Fibroblast of lung (primary cell): ENCODE measurements at places on chromosomes 5 and 9.
A peak's percentile ranks its signal among the peaks of the same experiment; 100 is the strongest.

DNA sequence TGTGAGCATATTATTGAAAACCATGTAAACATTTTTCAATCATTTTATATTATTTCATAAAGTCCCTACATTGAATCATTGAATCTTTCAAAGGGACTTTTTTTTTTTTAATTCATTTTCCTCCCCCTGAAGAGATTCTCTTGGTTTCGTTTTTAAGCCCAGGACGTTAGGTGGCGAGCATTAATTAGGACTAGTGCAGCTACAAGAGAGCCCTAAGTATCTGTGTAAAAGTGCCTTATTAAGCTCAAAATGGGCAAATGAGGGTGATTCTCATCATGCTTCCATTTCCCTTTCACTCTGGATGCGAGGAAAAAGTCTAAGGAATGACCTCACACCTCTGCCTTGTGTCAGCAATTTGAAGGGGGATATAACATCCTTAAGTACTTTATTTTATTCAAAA lies 517.9 kb upstream of the ITGA1 start:
- no peak for DNase-seq

- peak; percentile 45 for DNase-seq
Observed at GRCh38 chr9:133787754-133788025, 49.5 kb upstream of the SARDH start.

DNA sequence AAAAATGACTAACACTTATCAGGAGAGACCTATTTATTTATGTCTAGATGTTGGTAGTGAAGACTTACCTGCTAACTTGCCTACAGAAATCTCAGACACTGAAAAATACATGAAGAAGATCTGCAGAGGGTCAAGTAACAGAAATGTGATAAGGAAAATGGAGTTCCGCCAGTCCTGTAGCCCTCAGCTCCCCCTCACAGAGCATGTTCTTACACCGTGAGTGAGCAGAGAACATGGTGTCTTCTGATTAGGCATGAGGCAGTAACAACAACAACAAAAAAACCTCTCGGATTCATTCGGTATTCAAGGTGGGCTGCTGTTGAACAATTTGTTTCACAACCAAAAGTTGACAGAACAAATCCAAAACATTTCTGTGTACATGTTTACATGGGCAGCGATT lies 162.0 kb upstream of the SNX2 start:
- no peak for DNase-seq

- no peak for DNase-seq
Observed at GRCh38 chr5:133514456-133514855, 97.9 kb downstream of the FSTL4 start.

DNA sequence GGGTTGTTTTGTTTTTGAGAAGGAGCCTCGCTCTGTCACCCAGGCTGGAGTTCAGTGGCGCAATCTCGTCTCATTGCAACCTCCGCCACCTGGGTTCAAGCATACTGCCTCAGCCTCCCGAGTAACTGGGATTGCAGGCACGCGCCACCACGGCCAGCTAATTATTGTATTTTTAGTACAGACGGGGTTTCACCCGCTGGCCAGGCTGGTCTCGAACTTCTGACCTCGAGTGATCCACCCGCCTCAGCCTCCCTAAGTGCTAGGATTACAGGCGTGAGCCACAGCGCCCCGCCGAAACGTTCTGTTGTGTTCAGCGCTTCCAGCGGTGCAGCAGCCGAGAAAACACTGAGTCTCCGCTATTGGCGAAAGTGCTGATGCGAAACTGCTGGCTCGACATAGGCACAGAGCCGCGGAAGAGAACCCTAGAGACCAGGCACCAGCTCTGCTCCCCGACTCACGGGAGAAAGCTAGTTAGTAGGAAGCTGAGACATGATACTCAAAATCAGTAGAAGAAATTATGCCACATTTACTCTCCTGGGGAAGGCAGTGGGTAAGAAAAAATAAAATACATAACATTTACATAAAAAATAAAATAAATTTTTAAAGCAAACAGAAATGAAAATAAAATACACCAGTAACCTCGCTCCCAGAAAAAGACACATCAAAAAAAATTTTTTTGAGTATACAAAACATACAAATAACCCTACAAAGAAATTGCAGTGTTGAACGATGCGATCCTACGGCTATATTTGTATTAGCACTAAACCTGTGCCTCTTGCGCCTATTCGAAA lies 31.6 kb downstream of the ANXA2R start:
- peak; percentile 96 for DNase-seq

DNA sequence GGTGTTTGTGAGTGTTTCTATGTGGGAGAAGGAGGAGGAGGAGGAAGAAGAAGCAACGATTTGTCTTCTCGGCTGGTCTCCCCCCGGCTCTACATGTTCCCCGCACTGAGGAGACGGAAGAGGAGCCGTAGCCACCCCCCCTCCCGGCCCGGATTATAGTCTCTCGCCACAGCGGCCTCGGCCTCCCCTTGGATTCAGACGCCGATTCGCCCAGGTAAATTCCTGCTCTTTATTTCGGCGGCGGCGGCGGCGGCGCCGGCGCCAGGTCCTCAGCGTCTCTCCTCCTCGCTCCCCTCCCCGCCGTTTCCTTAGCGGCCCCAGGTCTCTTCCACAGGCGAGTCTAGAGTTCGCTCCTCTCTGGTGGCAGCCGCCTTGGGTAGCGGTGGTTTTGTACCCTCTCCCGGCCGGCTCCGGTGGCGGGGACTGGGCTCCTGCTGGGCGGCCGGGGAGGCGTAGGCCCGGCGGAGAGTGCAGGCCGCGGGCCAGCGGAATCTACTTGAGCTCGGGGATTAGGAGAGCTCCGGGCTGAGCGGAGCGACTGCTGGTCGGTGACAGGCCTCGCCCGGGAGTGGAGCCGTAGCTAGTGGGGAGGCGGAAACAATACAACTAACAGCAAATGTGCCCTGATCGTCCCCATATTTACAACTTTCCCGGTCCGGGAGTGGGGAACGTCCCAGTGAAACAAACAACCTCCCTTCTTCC lies 547 bp downstream of the NIPBL start:
- peak; percentile 64 for DNase-seq

- DNase-seq = no peak
Observed at GRCh38 chr9:74556685-74557084, 59.5 kb downstream of the RORB start.

DNA sequence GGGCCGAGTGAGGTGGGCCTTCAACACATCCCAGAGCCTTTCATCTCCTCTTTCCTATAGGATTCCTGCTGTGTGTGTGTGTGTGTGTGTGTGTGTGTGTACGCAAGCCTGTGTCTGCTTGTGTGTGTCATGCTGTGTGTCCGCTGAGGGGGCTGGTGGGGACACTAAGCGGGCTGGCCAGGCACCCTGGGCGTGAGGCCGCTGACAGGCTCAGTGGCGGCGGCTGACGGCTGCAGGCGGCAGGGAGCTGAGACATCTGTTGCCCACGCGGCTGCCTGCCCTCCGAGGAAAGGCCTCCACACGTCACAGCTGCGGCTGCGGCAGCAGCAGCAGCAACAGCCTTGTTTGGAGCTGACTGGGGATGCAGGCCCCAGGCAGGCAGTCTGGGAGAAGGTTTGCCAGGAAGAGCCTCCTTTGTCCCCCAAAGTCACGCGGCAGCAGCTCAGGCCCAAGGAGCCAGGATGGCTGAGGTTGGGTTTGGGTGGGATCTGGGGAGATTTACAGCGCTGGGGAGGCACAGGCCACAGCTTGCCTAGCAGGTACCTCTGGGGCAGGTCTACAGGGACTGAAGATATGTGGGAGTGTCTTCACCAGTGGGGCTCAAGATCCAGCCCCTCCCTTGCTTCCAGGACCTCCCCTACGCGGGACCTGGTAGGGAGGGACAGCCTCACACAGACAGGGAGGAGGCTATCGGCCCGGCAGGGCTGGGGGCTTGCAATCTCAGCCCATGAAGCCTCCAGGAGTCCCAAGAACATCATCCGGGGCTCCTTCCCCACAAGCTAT lies 1.8 kb downstream of the PDLIM4 start:
- peak; percentile 96 for DNase-seq

- no peak for DNase-seq
Observed at GRCh38 chr5:5695266-5695665, 272.8 kb downstream of the ICE1 start.

- DNase-seq = no peak
Observed at GRCh38 chr9:92008041-92008440, 58.0 kb upstream of the ROR2 start.

- DNase-seq = no peak
Observed at GRCh38 chr5:116466727-116467464, 107.7 kb downstream of the SEMA6A start.

- no peak for DNase-seq
Observed at GRCh38 chr9:88268886-88269285, 119.4 kb upstream of the SPIN1 start.

- peak; percentile 7 for DNase-seq
Observed at GRCh38 chr5:106640511-106640910, 1030.2 kb downstream of the EFNA5 start.

- DNase-seq = no peak
Observed at GRCh38 chr5:138369261-138369660, 16.8 kb downstream of the KDM3B start.

DNA sequence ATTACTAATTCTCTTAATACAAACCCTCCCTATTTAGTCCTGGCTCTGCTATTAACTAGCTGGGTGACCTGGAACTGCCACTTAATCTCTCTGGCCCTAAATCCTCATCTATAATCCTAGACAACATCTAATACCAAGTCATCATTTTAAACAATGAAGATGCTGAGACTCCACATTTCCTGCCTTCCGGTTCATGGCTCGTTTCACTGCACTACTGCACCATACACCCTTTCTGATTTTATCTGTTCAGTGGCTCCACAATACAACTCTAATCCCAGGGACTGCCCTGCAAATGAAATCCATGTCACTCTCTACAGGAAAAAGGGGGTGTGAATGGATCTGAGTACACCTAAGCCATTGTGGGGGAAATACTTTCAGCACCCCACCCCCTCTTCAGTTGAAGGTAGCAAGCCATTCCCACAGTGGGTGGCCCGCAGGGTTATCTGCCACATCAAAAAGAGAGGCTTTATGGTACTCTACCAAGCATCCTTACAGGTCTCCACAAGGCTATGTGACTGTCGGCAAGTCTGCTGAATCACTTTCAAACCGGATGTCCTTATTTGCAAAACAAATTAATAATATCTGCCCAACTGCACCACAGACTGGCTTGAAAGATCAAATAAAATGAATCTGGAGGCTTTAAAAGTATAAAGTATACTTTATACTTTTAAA lies 89.5 kb downstream of the EPB41L4A start:
- no peak for DNase-seq

DNA sequence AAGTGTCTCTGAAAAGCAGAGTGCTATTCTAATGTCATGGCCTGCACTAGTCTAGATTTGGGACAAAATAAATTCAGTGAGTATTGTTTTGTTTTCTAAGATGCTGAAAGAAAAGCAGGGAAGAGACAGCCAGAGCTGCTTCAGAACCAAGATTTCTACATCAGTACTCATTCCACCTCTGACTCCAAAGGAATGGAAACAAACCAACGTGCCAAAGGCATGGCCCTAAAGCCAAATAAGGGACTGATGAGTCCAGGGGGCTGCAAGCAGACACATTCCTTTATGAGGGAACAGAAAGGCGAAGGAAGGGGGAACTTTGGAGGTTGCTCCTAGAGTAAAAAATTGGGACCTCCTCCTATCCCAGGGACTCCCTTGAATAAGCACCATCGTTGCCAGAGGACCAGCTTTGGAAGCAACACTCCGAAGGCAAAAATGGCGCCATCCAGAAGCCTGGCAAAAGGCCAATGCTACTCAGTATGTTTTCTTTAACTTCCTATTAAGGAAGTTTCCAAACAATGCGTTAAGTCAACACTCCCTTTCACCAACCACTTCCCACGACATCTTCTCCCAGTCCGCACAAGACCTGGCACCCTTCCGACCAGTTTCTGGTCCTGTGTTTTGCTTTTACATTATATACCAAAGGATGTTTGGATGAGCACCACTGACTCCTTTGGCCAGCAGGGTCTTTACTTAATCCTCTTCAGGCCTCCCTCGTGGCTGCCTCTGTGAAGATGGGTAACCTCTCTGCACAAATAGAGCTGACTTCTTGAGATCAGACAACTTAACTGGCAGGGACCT lies 31.6 kb downstream of the ADAM19 start:
- peak; percentile 78 for DNase-seq

DNA sequence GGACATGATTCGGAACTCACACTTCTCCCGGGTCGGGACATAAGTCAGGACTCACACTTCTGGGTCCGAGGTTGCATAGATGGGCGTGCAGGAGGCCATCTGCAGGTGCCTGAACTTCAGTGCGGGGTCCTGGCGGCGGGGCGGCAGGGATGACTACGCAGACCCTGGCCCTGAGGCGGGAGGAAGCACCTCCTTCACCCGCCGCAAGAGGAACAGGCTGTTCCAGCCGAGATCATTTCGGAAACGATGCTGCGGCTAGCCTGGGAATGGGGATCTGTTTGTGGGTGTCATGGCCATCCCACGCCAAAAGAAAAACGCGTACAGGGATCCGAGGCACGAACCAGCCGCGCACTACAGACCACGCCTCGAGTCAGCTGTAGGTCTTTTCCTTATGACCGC lies 196.6 kb downstream of the TTLL11 start:
- DNase-seq = no peak

GRCh38 chr9:108831496-108832178 lies 24.1 kb downstream of the ACTL7B start:
- no peak for DNase-seq
